ENCODE measurements at places on chromosomes 2 and 18.

- DNase-seq: no peak
These were observed 149.9 kb upstream of the TWIST2 start for GRCh38 chr2:238698072-238698352.

DNA sequence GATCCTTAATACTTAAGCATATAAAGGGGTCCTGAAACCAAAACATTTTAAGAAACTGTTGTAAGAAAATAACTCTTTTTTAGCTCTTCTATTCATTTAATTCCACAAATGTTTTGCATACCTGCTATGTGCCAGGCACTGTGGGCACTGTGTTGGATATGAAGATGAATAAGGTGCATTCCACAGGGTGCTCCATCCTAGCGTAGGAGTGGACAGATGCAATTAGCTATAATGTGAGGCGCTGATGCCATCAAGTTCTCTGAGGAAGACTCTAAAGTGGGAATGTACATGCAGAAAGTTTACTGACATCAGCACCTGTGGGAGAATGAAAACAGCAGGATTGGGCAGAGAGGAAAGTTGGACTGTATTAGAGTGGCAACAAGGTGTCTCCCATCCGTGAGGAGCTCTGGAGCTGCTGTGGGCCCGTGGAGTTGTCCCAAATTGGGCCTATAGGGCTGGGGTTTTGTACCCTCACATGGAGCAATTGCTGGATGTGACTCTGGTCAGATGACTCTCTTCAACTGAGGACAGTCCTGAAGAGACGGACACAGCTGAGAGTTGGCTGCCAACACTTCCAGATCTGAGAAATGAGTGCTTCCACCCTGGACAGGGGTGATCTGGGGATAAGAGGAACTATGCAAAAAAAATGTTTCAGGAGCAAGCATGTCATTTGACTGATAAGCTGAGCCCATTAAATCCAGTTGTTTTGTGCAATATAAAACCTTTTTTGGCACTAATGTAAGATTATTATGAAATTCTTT is 22.3 kb downstream of the CD8A start:
- no peak for DNase-seq

GRCh38 chr2:206740800-206741199 is 22.6 kb upstream of the DYTN start:
- no peak for DNase-seq

GRCh38 chr2:160974803-160975202 is 185.4 kb upstream of the TANK start:
- DNase-seq: no peak

GRCh38 chr2:136420346-136420745 is 302.4 kb upstream of the CXCR4 start:
- DNase-seq: no peak

DNA sequence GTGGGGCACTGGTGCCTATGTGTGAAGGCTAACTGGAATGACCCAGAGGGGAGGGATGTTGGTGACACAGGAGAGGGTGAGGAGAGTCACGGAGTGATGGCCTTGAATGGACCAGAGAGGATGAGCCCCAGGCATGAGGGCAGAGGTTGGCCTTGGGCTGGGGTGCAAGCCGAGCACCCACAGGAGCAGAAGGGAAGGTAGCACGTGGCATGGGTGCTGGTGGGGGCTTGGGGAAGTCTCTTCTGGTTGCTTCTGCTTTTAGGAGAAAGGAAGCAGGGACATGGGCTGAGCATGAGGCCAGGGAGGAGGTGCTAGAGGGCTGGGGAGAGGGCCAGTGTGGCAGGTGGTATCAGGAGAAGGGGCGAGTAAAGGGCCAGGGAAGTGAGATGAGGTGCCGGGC is 183.8 kb downstream of the DYSF start:
- DNase-seq: no peak

GRCh38 chr2:209501579-209501978 is 77.7 kb downstream of the MAP2 start:
- DNase-seq: no peak

DNA sequence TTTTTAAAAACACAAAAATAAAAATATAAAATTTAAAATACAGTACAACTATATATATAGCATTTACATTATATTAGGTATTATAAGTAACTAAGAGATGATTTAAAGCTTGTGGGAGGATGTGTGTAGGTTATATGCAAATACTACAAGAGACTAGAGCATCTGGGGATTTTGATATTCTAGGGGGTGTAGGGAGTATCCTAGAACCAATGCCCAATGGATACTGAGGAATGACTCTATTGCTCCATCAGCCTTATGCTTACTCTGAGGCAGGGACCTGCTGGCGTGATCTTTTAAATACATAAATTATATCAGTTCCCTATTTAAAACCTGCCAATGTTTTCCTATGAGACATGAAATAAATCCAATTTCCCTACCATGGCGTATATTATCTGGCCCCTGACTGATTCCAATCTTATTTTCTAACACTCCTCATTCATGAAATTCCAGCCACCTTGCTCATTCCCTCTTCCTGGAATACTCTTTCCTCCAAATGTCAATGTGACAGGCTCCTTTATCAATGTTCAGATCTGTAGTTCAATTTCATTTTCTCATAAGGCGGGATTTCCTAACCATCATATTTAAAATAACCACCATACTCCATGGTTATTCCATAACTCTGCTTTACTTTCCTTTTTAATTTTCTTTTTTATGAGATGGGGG is 22.2 kb downstream of the SP3 start:
- DNase-seq: no peak

DNA sequence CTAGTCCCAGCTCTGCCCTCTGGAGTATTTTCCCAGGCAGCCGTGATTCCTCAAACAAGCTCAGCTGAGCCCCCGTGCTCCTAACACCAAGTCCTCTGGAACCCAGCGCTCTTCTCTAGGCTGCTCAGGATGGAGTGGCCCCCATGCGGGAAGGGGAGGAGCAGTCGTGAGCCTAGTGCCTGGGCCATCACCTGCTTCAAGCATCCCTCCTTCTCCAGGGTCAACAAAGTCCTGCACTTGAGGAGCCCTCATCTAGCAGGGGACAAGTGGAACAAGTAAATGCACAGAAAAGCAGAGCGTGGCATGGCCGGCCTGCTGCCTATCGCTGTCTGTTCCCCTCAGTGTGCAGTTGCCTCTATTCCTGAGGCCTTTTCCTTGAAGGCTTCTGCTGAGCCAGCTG is 168.6 kb downstream of the INHBB start:
- DNase-seq: no peak

DNA sequence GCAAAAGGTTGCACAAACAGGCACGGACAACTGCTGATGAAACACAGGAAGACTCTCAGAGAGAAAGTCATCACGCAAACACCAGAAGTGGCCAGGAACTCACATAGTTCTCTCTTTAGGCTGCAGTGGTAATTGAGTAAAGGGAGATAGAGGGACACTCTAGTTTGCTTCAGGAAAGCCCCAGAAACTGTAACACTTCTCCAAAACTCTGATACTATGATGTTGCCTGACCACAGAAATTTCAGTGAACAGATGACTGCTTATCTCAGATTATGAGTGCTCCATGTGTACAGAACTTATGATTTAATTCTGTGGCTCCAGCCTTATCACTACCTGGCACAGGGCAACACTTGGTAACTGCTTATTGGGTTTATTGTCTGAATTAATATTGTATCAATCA is 311.5 kb upstream of the GYPC start:
- DNase-seq: no peak

GRCh38 chr2:2234398-2235195 is 96.5 kb downstream of the MYT1L start:
- no peak for DNase-seq

All from activated CD8-positive, alpha-beta memory T cell treated with anti-CD3 and anti-CD28 coated beads, Interleukin-2, amount 50 U/mL, for 4 hours (primary cell).